ENCODE measurements at places on chromosomes 1 and 21. TPM values are rescaled to one million over a fixed set of nuclear protein-coding genes. Genes with fewer than 3 reads are reported as not detected.

Gene C4BPA
- total RNA-seq = not detected

Gene RCOR3
- total RNA-seq = 57.0 TPM

Gene SRGAP2
- 103 TPM for total RNA-seq

Gene FBXO42
- total RNA-seq = 66.1 TPM

Gene FAM3B
- not detected for total RNA-seq

Gene LINGO4
- not detected for total RNA-seq

DNA sequence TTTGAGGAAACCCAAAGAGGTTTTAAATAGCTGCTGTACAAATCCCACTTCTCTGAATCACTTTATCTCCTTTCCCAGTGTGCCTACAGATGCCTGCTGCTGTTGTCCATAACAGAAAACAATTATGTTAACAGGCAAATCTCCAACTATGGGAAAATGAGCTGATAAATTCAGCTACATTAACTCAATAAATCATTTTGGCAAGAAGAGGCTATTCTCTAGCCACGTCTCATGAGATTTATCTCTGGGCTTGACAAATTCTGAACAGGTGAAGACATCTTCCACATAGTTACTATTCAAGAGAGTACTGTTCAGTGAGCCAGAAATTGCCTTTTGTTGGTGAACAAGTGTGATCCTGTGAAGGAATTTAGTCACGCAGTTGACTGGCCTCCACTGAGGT, 327.1 kb upstream of the FMN2 start:
- no peak overlapping the region for H3K4me3 ChIP-seq
- no peaks in the 10 kb centered on the region for H3K27me3 ChIP-seq
- H3K4me1 ChIP-seq = no peaks in the 10 kb centered on the region
- H3K36me3 ChIP-seq = no peaks in the 10 kb centered on the region
- H3K27ac ChIP-seq = no peak overlapping the region
- no peak for DNase-seq

- peaks cover 50% of the 10 kb centered on the region for H3K36me3 ChIP-seq
- H3K27ac ChIP-seq = no peak overlapping the region
- H3K4me3 ChIP-seq = no peak overlapping the region
- no peaks in the 10 kb centered on the region for H3K27me3 ChIP-seq
Measured at GRCh38 chr1:40197656-40198055, 36.5 kb downstream of the RLF start.

DNA sequence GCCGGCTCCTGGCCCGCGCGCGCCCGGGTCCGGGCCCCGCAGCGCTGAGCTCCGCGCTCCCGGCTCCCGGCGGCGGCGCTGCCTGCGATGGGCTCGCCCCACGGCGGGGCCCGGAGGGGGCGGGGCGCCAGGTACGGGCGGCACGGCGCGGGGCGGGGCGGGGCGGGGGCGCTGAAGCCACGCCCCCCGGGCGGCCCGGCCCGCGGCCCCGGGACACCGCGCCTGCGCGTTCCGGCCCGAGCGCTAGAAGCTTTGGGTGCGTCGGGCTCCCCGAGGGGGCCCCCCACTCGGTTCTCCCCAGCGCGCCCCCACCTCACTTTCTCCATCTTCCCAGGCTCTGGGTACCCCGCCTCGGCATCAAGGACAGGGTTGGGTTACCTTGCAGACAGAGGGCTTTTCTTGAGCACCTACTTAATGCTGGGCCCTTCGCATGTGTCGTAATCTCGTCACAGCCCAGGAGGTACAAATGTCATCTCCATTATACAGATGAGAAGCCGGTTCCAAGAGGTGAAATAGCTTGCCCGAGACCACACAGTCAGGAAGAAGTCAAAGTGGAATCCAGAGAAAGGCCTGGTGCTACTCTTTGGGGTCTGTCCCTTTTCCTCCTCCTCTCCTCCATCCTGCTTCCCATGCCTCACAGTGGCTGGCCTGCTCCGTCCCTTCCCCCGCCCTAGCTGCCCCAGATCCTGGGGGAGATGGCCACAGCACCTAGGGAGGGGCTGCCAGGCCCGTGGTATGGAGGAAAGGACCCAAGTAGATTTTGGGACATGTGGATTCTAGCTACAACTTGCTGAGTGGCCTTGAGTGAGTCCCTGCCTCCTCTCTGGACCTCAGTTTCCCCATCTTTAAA, 46.5 kb downstream of the RAP1GAP start:
- H3K27ac ChIP-seq = no peak overlapping the region
- no peaks in the 10 kb centered on the region for H3K36me3 ChIP-seq
- peaks cover 43% of the 10 kb centered on the region for H3K27me3 ChIP-seq
- no peak overlapping the region for H3K4me3 ChIP-seq
- no peak for DNase-seq

DNA sequence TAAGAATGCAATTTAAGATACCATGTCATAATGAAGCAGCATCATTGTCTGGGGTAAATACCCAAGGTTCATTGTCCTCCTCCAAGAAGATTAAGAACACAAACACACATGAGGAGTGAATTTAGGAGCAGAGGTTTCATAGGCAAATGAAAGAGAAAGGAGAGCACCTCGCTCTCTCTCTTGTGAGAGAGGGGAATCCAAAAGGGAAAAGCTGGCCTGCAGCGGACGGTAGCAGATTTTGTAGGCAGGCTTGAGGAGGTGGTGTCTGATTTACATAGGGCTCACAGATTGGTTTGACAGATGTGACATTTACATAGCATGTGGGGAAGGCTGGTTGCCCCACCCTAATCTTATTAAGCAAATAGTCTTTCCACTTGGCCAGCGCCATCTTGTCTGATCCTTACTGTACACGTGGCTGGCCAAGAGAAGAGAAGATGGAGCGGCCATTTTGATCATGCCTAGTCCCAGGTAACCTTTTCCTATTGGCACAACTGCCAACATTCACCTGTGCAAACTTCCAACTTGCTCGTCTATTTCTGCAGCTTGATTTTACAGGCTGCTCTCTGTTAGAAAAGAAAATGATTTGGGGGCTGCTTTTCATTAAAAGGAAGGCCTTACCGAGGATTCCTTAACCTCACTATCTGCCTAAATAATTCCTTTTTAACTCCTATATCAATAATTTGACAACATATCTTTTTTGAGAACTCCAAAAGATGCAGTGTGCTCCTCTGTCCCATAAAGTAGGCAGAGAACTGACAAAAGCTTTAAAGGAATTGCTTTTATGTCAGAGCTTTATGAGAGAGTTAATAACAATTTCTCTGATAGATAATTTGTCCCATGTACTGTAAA, 16.0 kb upstream of the LRRC7 start:
- no peak overlapping the region for H3K4me3 ChIP-seq
- no peaks in the 10 kb centered on the region for H3K36me3 ChIP-seq
- no peak for DNase-seq
- H3K27me3 ChIP-seq = no peaks in the 10 kb centered on the region
- no peaks in the 10 kb centered on the region for H3K4me1 ChIP-seq

DNA sequence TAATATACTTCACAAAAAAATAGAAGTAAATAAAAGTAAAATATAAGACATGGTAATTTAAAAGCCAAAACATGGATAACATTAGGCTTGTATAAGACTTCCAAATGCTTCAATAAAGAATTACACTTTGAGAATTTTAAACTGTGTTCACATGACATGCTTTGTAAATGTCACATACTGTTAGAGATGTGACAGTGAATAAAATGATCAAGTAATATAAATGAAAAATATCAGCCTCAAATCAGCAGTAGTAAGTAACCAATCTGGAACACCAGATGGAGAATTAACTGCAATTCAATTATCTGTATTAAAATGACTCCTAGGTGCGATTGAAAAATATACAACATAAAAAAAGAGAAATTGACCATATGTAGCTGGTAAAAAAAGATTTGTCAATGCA, 1260.8 kb downstream of the BRINP3 start:
- H3K4me3 ChIP-seq = no peak overlapping the region
- H3K27me3 ChIP-seq = no peaks in the 10 kb centered on the region
- DNase-seq = no peak
- no peak overlapping the region for H3K27ac ChIP-seq
- H3K4me1 ChIP-seq = no peaks in the 10 kb centered on the region
- no peaks in the 10 kb centered on the region for H3K36me3 ChIP-seq

DNA sequence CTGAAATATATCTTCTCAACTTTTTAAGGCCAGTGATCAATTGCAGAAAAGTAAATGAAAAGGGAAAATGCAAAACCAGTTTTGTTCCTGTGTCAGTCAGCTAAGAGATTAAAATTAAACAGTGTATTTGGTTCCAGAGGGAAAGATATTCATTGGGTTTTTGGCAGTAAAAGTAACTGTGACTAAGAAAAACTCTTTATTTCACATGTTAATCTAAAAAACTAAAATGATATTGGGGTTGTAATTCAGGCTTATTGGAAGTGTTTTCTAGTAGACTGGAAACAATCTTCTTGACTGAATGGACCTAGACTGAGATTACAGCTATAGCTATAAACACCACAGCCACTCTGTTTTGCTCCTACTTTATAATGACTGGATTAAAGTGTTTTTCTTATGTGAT, 413.9 kb downstream of the ADGRL2 start:
- H3K36me3 ChIP-seq = no peaks in the 10 kb centered on the region
- H3K27me3 ChIP-seq = no peaks in the 10 kb centered on the region
- no peaks in the 10 kb centered on the region for H3K4me1 ChIP-seq

GRCh38 chr1:156281693-156282478, 739 bp downstream of the SMG5 start:
- no peak for DNase-seq
- H3K27ac ChIP-seq = peak overlapping the region; percentile 55
- H3K27me3 ChIP-seq = no peaks in the 10 kb centered on the region
- peaks cover 11% of the 10 kb centered on the region for H3K36me3 ChIP-seq
- peaks cover 47% of the 10 kb centered on the region for H3K4me1 ChIP-seq

- no peaks in the 10 kb centered on the region for H3K4me1 ChIP-seq
- DNase-seq = no peak
- H3K27me3 ChIP-seq = peaks cover 8% of the 10 kb centered on the region
- H3K27ac ChIP-seq = no peak overlapping the region
- H3K36me3 ChIP-seq = no peaks in the 10 kb centered on the region
Measured at GRCh38 chr1:7644961-7645750, 125.9 kb upstream of the VAMP3 start.

- no peaks in the 10 kb centered on the region for H3K27me3 ChIP-seq
- H3K4me1 ChIP-seq = no peaks in the 10 kb centered on the region
- H3K27ac ChIP-seq = no peak overlapping the region
- H3K36me3 ChIP-seq = no peaks in the 10 kb centered on the region
Measured at GRCh38 chr21:15534450-15534886, 195.3 kb upstream of the USP25 start.

GRCh38 chr1:110638058-110638457, 31.9 kb upstream of the KCNA2 start:
- no peak overlapping the region for H3K4me3 ChIP-seq
- H3K36me3 ChIP-seq = no peaks in the 10 kb centered on the region
- no peaks in the 10 kb centered on the region for H3K27me3 ChIP-seq
- no peak for DNase-seq

DNA sequence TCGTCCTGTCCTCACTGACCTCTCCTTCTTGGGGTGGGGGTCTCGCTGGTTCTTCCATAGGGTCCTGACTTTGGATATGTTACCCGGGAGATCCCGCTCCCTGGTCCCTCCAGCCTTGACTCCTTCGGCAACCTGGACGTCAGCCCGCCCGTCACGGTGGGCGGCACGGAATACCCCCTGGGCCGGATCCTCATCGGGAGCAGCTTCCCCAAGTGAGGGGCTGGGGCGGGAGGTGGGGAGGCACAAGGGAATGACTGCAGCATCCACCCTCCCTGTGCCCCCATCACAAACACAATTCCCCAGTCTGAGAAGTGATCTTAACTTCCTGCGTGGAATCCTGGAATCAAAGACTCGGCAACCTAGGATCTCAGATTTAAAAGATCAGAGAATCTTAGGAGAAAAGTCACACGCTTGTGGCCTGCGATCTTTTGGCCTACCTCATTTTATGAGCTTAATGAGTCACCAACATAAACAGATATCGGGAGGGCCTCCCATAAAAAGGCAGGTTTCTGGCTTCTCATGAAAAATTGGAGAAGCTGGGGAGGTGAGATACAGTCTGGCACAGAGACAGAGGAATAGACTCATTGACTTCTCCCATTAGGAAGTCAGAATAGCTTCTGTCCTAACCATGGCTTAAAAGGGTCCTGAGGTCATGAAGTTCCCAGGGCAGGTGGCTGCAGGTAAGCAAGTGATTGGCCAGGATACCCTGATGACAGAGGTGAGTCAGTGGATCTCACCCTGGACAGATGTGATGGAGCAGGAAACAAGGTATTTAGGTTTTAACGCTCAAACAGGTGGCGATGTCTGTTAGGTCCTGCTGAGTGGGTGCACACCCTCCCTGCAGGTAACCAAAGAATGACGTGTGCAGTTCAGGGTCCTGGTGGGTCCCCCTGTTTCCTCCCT, 15.9 kb upstream of the PADI3 start:
- H3K4me3 ChIP-seq = no peak overlapping the region
- H3K27me3 ChIP-seq = no peaks in the 10 kb centered on the region
- H3K27ac ChIP-seq = no peak overlapping the region
- no peaks in the 10 kb centered on the region for H3K36me3 ChIP-seq
